ENCODE measurements at places on chromosomes 4 and X.

GRCh38 chr4:24265989-24266388 lies 318.4 kb downstream of the DHX15 start:
- no peak for DNase-seq

- DNase-seq, result no peak
Observed at GRCh38 chr4:160202802-160203201, 1099.9 kb downstream of the RAPGEF2 start.

DNA sequence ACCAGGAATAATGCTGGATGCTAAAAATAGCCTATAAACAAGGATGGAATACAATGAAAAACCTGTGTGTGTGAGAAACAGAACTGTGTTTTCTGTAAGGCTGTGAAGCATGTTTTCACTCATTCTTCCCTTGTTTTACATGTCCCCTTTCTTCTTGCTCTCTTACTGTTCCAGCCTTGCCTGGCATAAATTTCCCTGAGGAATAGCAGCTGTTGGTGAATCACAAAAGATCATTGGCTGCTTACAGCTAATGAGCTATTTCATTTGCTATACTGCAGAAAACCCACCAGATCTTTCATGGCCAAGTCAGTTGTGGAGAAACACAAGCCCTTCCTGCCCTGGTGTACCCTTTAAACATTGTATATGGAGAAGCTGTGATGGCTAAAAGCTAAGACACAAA lies 91.1 kb downstream of the LDB2 start:
- DNase-seq, result no peak

DNA sequence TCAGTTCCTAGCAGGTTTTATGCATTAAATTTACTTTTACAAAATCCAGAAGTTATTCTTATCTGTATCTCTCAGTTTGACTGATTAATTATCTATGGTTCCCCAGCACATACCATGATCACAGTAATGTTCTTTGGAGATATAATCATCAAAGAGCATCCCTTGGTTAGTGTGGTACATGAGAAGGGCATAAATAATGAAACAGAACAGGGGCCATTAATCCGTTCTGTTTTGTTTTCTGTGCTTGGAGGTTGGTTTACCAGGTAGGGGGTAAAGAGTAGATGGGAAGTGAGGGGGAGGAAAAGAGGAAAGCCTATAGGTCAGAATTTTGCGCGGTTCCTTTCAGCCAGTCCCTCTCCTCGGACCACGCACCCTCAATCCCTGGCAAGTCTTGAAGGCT lies 718.7 kb upstream of the TENM3 start:
- DNase-seq, result no peak

- DNase-seq, result no peak
Observed at GRCh38 chrX:39516427-39516841, 581.3 kb downstream of the BCOR start.

DNA sequence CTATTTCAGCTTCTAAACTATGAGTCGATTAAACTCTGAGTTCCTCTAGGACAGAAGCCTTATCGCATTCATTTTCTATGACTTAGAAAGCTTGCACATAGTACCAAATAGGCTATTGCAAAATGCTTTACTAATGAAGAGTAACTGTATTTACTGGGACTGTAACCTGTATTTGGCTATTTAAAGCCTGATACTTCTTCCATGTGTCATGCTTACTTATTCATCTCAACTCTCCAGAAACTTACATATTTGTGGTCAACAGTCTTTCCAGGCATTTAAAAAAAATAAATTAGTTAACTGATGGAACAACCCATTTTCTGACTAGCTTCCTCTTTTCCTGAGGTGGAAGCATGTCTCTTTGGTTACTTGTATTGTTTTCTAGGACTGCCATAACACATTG lies 467.9 kb downstream of the PCDH11X start:
- DNase-seq, result no peak

- no peak for DNase-seq
Observed at GRCh38 chr4:87490664-87491369, 38.4 kb downstream of the SPARCL1 start.

GRCh38 chr4:8383451-8384160 lies 56.9 kb downstream of the ACOX3 start:
- no peak for DNase-seq

DNA sequence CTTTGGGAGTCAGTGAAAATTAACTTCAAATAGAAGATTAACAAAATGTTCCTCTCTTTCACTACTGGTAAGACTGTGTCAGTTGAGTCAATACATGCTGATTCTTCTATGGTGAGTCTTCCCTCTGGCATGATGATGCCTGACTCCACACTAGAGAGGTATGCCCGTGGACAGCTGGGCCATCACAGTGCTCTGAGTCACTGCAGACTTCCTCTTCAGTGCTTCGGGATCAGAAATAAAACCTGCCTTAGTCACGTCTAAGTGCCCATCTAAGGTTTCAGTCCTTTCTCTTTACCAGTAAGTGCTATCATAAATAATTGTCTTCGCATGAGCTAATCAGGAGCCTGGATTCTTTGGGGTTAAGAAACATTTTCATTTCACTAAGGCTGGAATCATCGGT lies 1.6 kb upstream of the ASB5 start:
- no peak for DNase-seq

DNA sequence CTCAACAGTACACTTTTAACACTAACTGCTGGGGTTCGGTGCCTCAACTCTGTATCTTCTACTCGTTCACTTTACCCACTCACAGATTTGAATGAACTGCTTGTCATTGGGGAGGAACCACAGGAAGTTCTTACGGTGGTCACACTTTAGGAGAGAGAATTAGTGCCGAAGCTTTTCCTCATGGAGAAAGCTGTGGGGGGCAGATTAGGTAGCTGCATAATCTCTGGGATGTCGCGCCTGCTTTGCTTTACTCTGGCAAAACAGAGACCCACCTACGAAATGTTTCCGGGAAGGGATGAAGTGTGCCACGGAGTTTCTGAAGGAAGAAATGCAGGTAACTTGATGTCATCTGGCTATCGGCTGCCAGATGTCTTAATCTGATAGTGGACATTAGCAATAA lies 949.7 kb upstream of the TENM3 start:
- no peak for DNase-seq

GRCh38 chr4:78069859-78070258 lies 12.7 kb downstream of the FRAS1 start:
- DNase-seq, result no peak

DNA sequence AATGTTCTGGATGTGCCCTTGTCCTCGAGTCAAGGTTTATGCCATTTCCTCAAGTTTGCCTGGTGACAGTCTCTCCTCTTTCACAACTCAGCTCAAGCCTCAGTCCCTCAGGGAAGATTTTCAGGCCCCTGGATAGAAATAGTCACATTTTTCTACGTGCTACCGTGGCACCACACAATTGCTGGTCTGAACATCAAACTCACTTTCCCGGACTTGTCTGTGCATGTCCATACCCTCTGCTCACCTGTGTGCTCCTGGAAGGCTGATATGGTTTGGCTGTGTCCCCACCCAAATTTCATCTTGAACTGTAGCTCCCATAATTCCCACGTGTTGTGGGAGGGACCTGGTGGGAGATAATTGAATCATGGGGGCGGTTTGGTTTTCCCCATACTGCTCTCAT lies 129.7 kb downstream of the HS3ST1 start:
- DNase-seq, result no peak
